Activated B cell treated with CpG ODN at 0.5 μM for 24 hours (primary cell): ENCODE measurements at places on chromosomes 16 and 17. TPM values are rescaled to one million over a fixed set of nuclear protein-coding genes. Genes with fewer than 3 reads are reported as not detected.

The CNTD1 gene
- total RNA-seq = not detected in 2 replicates

The SOCS1 gene
- total RNA-seq = 68.6 and 76.2 TPM in 2 replicates

The COG4 gene
- total RNA-seq = 39.8 and 42.5 TPM in 2 replicates

The PYCARD gene
- total RNA-seq = 21.7 and 27.8 TPM in 2 replicates

The CA5A gene
- not detected in 2 replicates for total RNA-seq

The KRTAP16-1 gene
- not detected in 2 replicates for total RNA-seq

The GNG13 gene
- not detected in 2 replicates for total RNA-seq

The KRTAP9-2 gene
- not detected in 2 replicates for total RNA-seq

The CD300LB gene
- not detected in 2 replicates for total RNA-seq

GRCh38 chr17:66343531-66344078, 41.2 kb downstream of the PRKCA start:
- H3K4me3 ChIP-seq = no peak overlapping the region
- H3K27ac ChIP-seq = no peak overlapping the region
- no peaks in the 10 kb centered on the region for H3K4me1 ChIP-seq
- DNase-seq = no peak
- H3K36me3 ChIP-seq = no peaks in the 10 kb centered on the region
- no peaks in the 10 kb centered on the region for H3K27me3 ChIP-seq

DNA sequence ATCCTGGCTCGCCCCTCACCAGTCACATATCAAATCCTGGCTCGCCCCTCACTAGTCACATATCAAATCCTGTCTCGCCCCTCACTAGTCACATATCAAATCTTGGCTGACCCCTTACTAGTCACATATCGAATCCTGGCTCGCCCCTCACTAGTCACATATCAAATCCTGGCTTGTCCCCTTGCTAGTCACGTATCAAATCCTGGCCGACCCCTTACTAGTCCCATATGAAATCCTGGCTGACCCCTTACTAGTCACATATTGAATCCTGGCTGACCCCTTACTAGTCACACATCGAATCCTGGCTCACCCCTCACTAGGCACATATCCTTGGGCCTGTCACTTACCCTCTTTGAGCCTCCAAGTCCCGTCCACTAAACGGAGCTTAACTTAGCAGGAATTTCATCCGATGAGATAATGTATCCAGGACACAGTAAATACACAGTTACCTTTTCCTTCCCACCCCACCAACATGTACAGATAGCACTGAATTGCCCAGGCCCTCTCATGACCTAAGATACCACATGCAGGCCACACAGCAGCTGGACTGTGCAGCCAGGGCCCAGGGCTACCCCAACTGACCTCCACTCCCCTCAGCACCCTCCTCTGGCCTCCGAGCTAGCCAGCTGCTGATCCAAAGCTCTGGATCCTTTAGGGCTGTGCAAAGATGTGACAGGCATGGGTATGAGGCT, 157.8 kb upstream of the RPH3AL start:
- H3K27me3 ChIP-seq = peaks cover 6% of the 10 kb centered on the region
- no peaks in the 10 kb centered on the region for H3K4me1 ChIP-seq
- no peaks in the 10 kb centered on the region for H3K36me3 ChIP-seq
- no peak overlapping the region for H3K27ac ChIP-seq

- H3K36me3 ChIP-seq = peaks cover 12% of the 10 kb centered on the region
- no peaks in the 10 kb centered on the region for H3K27me3 ChIP-seq
- H3K27ac ChIP-seq = peak overlapping the region; percentile 97
- H3K4me3 ChIP-seq = peak overlapping the region; percentile 75
Observed at GRCh38 chr16:70432723-70433457, 6.0 kb downstream of the ST3GAL2 start.

DNA sequence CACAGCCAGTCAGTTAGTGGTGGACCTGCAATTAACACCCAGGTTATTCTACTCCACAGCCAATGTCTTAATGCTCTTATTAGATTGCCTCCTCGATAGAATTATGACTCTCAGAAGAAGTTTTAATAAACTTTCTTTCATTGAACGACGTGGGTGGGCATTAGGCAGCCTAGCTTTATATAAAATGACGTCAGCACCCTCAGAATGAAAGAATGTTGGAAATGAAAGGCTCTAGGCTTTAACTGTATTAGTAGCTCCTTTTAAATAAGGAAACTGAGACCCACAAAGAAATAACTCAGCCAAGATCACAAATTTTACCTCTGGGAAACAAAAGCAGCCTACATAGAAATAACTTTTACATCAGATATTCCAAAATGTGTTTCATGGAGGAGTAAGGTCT, 91.3 kb upstream of the CLEC3A start:
- H3K4me1 ChIP-seq = no peaks in the 10 kb centered on the region
- no peak overlapping the region for H3K4me3 ChIP-seq
- H3K36me3 ChIP-seq = no peaks in the 10 kb centered on the region
- no peak overlapping the region for H3K27ac ChIP-seq
- H3K27me3 ChIP-seq = peaks cover 4% of the 10 kb centered on the region

DNA sequence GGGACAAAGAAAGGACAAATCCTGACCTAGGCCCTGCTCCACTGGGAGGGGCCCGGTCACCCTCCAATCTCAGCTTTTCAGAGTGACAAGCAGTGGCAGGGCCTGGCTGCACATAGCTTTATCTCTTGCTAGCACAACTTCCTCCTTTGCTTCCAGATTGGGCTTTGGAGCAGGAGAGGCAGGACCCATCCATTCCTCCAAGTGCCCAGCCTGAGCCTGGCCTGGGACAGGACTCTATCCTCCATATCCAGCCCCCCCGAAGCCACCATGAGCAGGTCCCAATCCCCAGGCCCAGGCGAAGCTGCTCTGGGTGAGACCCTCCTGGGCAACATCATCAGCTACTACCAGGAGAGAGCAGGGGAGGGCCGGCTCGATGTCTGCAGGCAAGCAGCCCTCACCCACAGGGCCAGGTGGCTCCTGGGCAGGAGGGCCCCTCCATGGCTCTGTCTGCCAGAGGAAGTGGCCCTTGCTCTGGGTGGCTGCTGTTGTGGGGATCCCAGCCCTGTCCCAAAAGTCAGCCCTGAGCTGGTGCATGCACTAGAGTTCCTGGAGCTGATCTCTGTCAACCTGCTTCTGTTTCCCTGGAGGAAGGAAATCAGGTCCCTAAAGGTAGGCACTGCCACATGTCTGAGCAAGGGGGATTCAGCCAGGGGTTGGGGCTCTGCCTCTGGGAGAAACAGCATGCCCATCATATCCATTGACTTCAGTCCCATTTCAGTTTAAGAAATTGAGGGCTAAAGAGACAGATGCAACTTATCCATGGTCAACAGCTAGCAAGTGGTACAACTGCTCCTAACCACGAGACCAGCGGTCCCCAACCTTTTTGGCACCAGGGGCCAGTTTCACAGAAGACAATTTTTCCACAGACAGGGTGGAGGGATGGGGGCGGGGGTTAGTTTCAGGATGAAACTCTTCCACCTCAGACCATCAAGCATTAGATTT, 58.9 kb downstream of the TK2 start:
- no peak overlapping the region for H3K27ac ChIP-seq
- H3K4me3 ChIP-seq = no peak overlapping the region
- no peaks in the 10 kb centered on the region for H3K36me3 ChIP-seq
- peak; percentile 13 for DNase-seq
- peaks cover 4% of the 10 kb centered on the region for H3K4me1 ChIP-seq
- H3K27me3 ChIP-seq = peaks cover 2% of the 10 kb centered on the region

- no peak overlapping the region for H3K4me3 ChIP-seq
- H3K27ac ChIP-seq = no peak overlapping the region
- H3K27me3 ChIP-seq = peaks cover 2% of the 10 kb centered on the region
- H3K36me3 ChIP-seq = no peaks in the 10 kb centered on the region
- peak; percentile 52 for DNase-seq
Observed at GRCh38 chr17:29219378-29220047, 27.1 kb upstream of the CRYBA1 start.

GRCh38 chr17:79026376-79027273, 2.7 kb downstream of the C1QTNF1 start:
- DNase-seq = no peak
- H3K27me3 ChIP-seq = peaks cover 54% of the 10 kb centered on the region
- peaks cover 10% of the 10 kb centered on the region for H3K4me1 ChIP-seq
- H3K27ac ChIP-seq = no peak overlapping the region

GRCh38 chr16:64864232-64864809, 257.5 kb downstream of the CDH11 start:
- no peak overlapping the region for H3K27ac ChIP-seq
- H3K27me3 ChIP-seq = no peaks in the 10 kb centered on the region
- no peak for DNase-seq
- H3K36me3 ChIP-seq = no peaks in the 10 kb centered on the region

DNA sequence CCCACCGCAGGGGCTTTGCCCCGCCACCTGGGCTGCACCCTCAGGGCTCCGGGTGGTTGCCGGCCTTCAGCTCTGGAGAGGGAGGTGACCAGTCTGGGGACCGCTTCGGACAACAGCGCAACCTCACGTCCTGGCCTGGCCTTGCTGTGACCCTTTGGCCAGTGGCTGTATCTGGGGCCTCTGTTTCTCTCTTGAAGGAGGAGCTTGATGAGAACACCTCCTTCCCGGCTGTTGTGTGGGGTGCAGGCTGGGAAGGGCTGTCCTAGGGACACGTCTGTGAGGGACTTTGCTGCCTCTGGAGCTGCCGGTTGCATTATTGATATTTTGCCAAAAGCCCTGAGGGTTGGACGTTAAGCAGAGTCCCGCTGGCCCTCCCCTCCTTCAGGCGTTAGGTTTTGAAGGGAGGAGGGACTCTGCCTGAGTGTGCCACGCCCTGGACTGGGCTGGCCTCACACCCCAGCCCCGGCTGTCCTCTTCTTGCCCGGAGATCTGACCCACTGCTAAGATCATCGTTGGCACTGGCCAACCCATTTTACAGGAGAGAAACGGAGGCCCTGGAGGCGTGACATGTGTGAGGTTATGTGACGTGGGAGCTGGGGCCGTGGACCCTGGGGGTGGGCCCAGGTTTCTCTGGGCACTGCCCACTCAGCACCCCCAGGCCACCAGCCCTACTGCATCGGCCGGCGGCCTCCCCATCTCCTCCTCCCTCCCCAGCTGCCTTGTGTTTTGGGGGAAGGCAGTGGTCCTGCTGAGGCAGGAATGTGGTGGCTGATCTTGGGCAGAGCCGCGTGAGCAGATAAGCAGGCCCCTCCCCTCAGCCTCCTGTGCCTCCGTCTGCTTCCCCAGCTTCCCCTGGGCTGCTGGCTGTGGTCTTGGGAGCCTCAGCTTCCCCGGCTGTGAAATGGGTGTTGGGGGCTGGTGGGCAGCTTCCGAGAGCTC, 8.5 kb downstream of the ZFPM1 start:
- no peak overlapping the region for H3K4me3 ChIP-seq
- peak overlapping the region; percentile 24 for H3K27ac ChIP-seq
- no peak for DNase-seq
- peaks cover 82% of the 10 kb centered on the region for H3K4me1 ChIP-seq

GRCh38 chr17:72343911-72344310, 223.1 kb downstream of the SOX9 start:
- H3K4me1 ChIP-seq = no peaks in the 10 kb centered on the region
- no peak for DNase-seq

- H3K4me1 ChIP-seq = peaks cover 4% of the 10 kb centered on the region
- H3K27me3 ChIP-seq = no peaks in the 10 kb centered on the region
- no peak overlapping the region for H3K27ac ChIP-seq
- no peak for DNase-seq
Observed at GRCh38 chr17:77119668-77120301, 21.0 kb upstream of the SEC14L1 start.

- no peaks in the 10 kb centered on the region for H3K36me3 ChIP-seq
- peaks cover 8% of the 10 kb centered on the region for H3K27me3 ChIP-seq
- no peak overlapping the region for H3K4me3 ChIP-seq
- no peak for DNase-seq
- H3K4me1 ChIP-seq = peaks cover 10% of the 10 kb centered on the region
Observed at GRCh38 chr17:73724341-73724740, 80.1 kb upstream of the SDK2 start.

DNA sequence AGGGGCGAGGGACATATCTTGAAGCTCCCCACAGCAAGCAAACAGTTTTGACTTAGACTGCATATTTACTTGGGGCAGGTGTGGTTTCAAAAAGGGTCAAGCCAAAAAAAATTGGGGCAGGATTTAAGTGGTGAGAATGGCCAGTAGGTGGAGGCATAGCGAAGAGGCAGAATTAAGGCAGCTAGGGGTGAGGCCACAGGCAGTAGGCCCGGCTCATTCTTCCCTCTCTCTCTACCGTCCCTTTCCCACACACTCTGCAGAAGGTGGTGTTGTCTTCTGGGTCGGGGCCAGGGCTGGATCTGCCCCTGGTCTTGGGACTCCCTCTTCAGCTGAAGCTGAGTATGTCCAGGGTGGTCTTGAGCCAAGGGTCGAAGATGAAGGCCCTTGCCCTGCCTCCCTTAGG, 2.6 kb downstream of the SHBG start:
- H3K27me3 ChIP-seq = no peaks in the 10 kb centered on the region
- no peak overlapping the region for H3K27ac ChIP-seq
- H3K36me3 ChIP-seq = no peaks in the 10 kb centered on the region
- DNase-seq = no peak
- H3K4me3 ChIP-seq = no peak overlapping the region

GRCh38 chr17:57085448-57086068, 512 bp downstream of the AKAP1 start:
- no peak overlapping the region for H3K27ac ChIP-seq
- H3K4me1 ChIP-seq = peaks cover 25% of the 10 kb centered on the region
- no peaks in the 10 kb centered on the region for H3K27me3 ChIP-seq
- peak overlapping the region; percentile 90 for H3K4me3 ChIP-seq
- DNase-seq = no peak

- H3K36me3 ChIP-seq = peaks cover 88% of the 10 kb centered on the region
- no peak for DNase-seq
- H3K27ac ChIP-seq = no peak overlapping the region
Observed at GRCh38 chr16:88009563-88010342, 58.5 kb downstream of the BANP start.

GRCh38 chr17:35947156-35947585, 3.7 kb upstream of the LYZL6 start:
- H3K36me3 ChIP-seq = no peaks in the 10 kb centered on the region
- peak; percentile 32 for DNase-seq
- H3K27ac ChIP-seq = no peak overlapping the region
- H3K4me1 ChIP-seq = no peaks in the 10 kb centered on the region

DNA sequence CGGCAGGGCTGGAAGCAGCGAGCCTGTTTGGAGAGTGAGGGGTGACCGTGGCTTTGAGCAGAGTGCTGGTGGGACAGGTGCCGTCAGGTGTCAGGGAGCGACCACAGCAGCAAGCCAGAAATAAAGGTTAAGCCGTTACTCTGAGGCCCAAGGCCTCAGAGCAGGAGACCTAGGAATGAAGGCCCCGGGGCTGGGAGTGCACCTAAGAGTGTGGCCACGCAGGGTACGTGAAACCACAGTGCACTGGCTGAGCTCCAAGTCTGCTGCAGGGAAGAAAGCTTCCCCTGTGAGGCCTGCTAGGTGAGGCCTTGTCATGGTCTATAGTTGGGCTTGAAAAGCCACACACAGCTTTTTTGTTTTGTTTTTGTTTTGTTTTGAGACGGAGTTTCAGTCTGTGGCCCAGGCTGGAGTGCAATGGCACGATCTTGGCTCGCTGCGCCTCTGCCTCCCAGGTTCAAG, 8.7 kb downstream of the CLUAP1 start:
- H3K4me3 ChIP-seq = no peak overlapping the region
- no peak for DNase-seq
- H3K4me1 ChIP-seq = no peaks in the 10 kb centered on the region
- no peak overlapping the region for H3K27ac ChIP-seq
- H3K36me3 ChIP-seq = peaks cover 58% of the 10 kb centered on the region
- H3K27me3 ChIP-seq = no peaks in the 10 kb centered on the region

- no peaks in the 10 kb centered on the region for H3K27me3 ChIP-seq
- no peak for DNase-seq
- no peak overlapping the region for H3K27ac ChIP-seq
- no peaks in the 10 kb centered on the region for H3K4me1 ChIP-seq
- no peak overlapping the region for H3K4me3 ChIP-seq
Observed at GRCh38 chr17:71192039-71192555, 928.7 kb upstream of the SOX9 start.

- DNase-seq = no peak
- H3K36me3 ChIP-seq = no peaks in the 10 kb centered on the region
- H3K4me3 ChIP-seq = peak overlapping the region; percentile 89
- H3K4me1 ChIP-seq = peaks cover 41% of the 10 kb centered on the region
Observed at GRCh38 chr17:31486351-31487062, 95.0 kb downstream of the RAB11FIP4 start.
